SW480 (cell line): ENCODE measurements at places on chromosomes 4 and X.

DNA sequence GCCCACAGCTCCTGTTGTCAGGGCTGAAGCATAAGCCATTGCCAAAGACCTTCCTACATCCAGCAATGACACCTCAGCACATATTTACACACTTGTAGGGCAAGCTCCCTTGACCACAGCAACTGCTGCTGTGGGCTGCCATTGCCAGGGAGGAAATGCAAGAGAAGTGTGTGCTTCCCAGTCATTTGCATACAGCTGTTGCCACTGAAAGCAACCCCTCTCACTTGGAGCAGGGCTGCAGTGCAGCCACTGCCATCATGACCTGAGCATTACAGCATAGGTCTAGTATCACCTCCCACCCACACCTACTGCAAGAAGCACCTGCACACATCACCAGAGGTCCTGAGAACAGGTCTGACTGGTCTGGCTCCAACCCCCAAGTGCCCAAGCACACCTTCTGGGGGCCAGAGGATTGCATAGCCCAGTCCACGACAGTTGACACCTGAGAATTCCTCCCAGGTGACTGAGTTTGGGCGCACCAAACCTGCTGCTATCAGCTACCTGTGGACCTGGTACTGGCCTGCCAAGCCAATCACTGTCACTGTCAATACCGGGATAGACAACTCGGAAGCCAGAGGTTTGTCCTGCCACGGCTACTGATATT lies 636.5 kb upstream of the SLIT2 start:
- no peak for DNase-seq

DNA sequence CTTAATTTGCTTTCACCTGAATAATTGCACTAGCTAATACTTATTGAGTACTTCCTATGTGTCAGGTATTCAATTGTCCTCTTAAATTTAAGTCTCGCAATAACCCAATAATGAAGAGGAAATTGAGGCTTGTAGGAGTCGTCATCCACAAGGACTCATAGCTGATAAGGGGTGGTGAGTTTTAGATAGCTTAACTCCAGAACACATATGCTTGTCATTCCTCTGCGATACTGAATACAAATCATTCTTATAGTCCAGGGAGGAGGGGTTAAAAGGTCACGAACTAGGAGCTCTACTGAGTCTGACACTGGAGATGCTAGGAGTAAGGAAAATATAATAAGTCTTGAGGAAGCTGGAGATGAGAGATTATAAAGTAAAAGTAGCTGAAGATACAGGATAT lies 1.4 kb upstream of the PACRGL start:
- no peak for DNase-seq

DNA sequence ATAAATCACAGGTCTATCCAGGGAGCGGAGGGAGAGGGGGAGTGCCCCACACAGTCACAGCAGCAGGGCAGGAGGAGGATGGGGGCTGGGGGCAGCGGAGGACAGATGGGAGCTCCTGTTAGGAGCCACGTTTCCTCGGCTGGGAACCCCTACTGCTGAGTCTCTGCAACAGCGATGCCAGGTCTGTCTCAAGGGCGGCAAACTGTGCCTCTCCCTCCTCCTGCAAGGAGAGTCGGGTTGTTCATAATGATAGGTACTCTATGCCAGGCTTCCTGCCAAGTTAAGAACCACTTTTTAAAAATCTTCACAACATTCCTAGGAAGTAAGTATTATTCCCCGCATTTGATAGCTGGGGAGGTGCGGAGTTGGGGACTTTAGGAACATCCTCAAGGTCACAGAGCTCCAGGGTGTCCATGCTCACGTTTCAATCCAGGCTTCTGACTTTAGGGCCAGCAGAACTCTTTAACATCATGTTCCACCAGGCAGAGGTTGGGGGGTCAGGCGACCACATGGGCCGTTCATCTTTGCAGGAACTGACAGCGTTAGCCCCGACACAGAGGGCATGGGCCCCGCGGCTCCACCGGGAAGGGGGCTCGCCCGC lies 98.3 kb upstream of the MAML3 start:
- no peak for DNase-seq

- peak; percentile 48 for DNase-seq
Measured at GRCh38 chrX:69093960-69094871, 71.0 kb downstream of the PJA1 start.

DNA sequence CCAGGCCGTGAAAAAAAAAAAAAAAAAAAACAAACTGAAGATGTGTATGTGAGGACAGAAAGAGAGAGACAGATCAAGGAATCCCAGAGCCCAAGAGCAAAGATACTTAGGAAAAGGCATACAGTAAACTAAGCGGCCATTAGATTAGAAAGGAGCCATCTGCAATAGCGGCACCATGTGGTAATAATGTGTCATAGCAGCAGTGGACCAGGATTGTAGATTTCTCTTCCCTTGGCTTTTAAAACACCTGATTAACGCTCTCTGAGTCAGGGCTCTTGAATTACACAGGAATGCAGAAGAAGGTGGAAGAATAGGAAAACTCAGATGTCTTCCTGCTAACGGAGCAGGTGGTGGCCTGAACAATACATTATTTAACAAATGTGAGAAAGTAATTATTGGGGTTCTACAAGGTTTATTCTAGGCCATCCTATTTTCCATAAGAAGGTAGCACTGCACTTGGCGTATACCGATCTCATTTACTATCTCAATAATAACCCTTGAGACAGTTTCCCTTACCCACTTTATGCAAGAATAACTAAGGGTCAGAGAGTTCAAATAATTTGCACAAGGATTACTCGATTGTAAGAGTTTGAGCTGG lies 182.7 kb downstream of the KCNIP4 start:
- DNase-seq = peak; percentile 53

DNA sequence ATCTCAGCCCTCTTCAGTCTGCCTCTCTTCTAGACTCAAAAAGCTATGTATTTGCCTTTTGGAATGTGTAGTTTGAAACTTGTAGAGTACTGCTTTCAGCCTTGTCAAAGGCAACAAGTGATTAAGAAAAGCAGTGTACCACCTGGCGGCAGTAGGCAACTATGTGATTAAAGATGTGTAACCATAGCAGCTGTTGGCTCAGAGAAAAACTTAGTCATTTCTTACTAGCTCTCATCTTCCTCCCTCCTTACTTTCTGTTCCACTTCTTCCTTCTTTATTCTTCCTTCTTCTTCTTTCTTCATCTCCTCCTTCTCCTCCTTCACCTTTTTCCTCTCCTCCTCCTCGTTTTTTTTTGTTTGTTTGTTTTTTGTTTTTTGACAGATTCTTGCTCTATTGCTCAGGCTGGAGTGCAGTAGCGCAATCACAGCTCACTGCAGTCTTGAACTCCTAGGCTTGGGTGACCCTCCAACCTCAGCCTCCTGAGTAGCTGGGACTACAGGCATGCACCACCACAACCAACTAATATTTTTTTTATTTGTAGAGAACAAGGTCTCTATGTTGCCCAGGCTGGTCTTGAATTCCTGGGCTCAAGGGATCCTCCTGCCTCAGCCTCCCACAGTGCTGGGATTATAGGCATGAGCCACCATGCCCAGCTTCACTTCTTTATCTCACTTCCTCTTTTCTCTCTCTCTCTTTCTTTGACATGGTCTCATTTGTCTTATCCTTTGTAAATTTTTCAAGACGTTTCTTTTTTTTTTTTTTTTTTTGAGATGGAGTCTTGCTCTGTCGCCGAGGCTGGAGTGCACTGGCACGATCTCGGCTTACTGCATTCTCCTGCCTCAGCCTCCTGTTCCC lies 32.6 kb downstream of the ABHD18 start:
- no peak for DNase-seq

- peak; percentile 45 for DNase-seq
Measured at GRCh38 chrX:10189317-10190268, 32.8 kb downstream of the CLCN4 start.
